Hematopoietic multipotent progenitor cell treated with erythropoietin and hydrocortisone succinate and interleukin-3 and kit ligand, for 4 days (in vitro differentiated cells): ENCODE measurements at places on chromosomes 5 and 9.

DNA sequence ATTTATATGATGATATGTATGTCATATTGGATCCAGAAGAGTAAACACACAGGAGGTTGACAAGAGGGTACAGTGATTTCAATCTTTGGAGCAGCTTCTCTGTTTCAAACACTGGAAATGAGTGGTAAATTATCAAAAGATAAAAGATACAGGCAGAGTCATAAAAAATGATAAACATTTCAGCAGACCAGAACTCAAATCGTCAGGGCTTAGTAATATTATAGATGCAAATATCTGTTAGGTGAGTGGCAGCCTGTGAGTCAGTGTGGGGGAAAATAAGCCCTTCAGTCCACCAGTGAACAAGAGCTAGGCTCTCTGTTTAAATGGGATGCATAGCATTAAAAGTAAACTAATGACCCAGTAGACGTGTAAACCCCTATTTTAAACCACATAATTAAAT lies 1378.1 kb downstream of the EFNA5 start:
- no peak for DNase-seq

- DNase-seq, result peak; percentile 11
Observed at GRCh38 chr9:107707428-107707837, 217.9 kb upstream of the KLF4 start.

DNA sequence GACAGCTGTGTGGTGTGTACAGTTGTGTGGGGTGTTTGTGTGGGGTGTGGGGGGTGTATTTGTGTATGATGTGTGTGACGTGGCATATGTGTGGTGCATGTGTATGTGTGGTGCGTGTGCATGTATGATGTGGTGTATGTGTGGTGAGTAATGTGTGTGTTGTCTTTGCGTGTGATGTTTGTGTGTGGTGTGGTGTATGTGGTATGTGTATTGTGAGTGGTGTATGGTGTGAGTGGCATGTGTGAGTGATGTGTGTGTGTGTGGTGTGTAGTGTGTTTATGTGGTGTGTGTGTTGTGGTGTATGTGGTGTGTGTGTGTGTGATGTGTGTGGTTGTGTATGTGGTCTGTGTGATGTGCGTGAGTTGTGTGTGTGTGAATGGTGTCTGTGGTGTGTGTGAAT lies 191.1 kb downstream of the MELK start:
- no peak for DNase-seq

DNA sequence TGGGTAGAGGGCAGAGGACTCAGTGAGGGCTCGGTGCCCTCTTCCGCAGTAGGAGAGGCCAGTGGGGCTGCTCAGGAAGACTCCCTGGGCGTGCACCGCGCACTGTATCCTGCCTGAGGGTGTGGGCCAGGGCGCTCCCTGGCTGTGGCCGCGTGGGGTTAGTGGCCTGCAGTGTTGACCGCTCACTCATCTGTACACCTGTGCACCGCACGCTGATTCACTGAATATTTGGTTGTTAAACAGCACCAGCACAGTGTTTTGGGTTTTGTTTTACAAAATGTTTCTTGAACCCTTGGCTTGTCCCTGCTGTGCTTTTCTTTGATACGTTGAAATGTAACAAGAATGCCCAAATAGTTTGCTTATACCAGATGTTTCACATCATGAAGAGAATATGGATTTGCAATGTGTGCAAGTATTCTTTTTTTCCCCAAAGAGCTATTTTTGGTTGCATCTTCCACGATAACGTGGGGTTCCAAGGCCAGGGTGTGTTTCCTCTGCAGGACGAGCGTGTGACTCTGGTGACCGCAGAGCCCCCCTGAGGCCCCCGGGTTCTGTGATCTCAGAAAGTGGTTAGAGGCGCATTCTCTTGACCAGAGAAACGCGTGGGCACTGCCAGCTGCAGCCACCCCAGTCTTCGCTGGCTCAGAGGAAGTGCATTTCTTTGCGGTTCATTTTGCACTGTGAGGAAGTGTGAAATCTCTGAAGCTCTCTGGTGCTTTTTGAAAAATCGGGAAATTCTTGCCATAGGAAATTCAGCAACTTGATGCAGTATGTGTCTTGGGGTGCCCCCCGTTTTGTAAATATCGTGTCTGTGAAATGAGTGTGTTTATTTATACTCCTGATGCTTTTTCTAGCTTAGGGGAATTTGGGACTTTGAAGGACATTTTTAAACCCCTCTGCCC lies 46.9 kb downstream of the AHRR start:
- DNase-seq, result peak; percentile 90

GRCh38 chr9:119044806-119045205 lies 324.4 kb downstream of the BRINP1 start:
- DNase-seq, result no peak

GRCh38 chr5:155389498-155389897 lies 375.9 kb downstream of the KIF4B start:
- no peak for DNase-seq
